ENCODE measurements at places on chromosomes 5 and 9.

GRCh38 chr5:156471893-156472292, 144.9 kb downstream of the SGCD start:
- no peak for DNase-seq

GRCh38 chr5:2142456-2142954, 259.8 kb upstream of the IRX4 start:
- no peak for DNase-seq

GRCh38 chr5:128021411-128021810, 62.2 kb upstream of the SLC12A2 start:
- no peak for DNase-seq

- peak; percentile 7 for DNase-seq
Observed at GRCh38 chr5:77935506-77936364, 159.6 kb upstream of the TBCA start.

DNA sequence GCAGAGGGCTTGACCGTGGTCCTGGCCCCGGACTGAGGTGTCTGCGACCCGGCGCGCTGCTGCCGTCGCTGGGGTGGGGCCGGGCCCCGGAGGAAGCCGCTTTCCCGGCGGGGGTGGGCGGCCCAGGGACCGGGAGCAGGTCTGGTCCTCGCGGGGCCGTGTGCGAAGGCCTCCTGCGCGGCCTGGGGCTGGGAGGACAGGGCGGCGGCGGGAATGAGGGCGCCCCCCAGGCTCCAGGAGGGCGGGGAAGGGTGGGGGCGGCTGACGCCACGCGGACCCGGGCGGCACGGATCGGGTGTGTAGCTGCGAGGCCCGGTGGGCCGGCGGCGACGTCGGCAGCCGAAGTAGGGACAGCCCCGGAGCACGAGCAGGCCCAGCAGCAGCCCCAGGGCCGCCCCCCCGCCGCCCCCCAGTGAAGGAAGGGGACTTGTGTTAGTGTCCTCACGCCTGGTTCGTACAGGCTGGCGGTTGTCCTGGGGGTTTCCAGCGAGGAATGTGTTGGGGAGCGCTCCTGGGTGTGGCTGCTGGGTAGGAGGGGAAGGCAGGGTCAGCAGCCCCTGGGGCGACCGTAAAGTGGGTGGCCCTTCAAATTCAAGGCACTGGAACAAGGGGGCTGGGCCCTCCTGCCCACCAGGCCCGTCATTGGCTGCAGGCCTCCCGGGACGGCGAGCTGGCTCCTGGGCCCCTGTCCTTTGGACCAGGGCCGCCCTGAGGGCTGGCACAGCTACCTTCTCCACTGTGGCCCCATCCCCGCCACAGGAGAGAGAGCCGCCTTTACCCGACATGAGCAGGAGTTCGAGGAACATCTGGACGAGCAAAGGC, 597 bp upstream of the TMEM250 start:
- DNase-seq, result no peak

GRCh38 chr5:36720688-36721087, 114.3 kb downstream of the SLC1A3 start:
- DNase-seq, result no peak

- no peak for DNase-seq
Observed at GRCh38 chr9:127637322-127637847, 25.3 kb downstream of the STXBP1 start.

GRCh38 chr5:128276537-128277216, 193.1 kb downstream of the SLC12A2 start:
- DNase-seq, result no peak

DNA sequence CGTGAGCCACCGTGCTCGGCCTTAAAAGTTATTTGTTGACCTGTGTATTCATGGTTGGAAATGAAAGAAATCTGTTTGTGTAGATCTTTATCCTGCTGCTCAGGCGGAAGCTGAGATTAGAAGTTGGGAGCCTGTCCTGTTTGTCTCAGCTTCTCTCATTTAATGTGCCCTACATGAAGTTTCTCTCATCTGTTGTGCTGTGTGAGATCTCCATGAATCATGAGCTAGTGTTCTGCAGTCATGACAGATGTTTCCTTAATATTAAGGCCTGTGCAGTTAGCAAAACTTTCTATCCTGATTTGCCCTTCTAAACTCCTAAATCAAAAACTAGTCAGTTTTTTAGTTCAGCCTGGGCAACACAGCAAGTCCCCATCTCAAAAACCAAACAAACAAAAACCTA, 59.5 kb downstream of the FAM78A start:
- DNase-seq, result no peak

- no peak for DNase-seq
Observed at GRCh38 chr5:173782671-173783101, 105.5 kb upstream of the CPEB4 start.

- DNase-seq, result no peak
Observed at GRCh38 chr9:14312719-14313377, 1.1 kb downstream of the NFIB start.

DNA sequence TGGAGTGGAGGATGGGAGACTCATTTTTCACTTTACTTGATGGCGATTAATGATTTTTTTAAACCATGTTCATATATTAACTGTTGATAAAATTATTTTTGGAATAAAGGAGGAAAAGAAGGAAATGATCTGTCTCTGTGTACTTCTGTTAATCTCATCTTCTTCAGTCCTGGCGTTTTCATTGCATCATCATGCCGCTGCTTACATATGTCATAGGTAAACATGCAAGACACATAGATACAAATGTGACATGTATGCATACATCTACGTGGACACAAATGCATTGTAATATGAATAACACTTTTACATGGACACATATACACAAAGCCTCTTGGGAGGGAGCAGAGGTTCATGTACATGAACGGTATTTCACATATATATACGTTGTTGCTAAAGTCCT, 10.0 kb downstream of the TMEM174 start:
- DNase-seq, result no peak

DNA sequence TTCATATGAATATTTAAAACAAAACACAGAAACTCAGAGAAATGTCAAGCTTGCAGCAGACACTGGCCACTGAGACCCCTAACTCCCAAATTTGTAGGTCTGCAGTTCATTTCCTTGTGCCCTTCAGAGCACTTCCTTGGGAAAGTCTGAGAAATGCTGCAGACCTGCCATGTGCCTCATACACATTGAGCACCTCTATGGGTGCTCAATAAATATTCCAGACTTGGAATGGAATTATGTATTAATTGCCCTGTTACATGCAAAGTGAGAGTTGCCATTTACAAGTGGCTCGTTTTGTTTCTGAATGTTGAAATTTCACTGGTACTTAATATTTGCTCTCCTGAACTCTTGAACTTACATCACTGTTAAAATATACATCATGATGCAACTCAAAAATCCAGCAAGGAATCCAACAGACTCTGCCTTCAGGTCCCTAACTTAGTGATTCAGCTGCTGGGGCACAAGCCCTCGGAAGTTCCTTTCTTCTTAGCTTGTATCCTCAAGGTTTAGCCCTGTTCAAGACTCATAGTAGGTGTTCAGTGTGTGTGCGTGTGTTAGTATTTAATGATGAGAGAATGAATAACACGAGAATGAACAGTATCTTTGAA, 90.6 kb downstream of the PTCD2 start:
- DNase-seq, result no peak

GRCh38 chr5:42745856-42746255, 10.8 kb upstream of the CCDC152 start:
- no peak for DNase-seq

DNA sequence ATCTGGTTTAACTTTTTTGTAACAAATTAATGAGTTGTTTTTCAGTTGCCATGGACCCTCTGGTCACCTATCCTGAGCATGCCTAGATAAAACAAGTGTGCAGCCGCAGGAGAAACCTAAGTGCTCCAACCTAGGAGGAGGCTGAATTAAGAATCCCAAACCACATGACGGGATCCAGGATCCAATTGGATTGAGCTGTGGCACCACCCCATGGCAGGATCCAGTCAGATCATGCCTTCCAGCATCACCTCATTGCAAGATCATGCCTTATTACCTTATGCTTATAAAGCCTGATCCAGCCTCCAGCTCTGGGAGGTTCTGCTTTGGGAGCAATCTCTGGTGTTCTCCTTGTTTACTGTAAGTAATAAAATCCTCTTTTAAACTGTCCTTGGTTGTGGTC, 662.0 kb downstream of the TLR4 start:
- DNase-seq, result no peak

- DNase-seq, result no peak
Observed at GRCh38 chr5:113804943-113805342, 291.4 kb downstream of the YTHDC2 start.

- DNase-seq, result peak; percentile 25
Observed at GRCh38 chr5:98904780-98905179, 24.0 kb downstream of the CHD1 start.

DNA sequence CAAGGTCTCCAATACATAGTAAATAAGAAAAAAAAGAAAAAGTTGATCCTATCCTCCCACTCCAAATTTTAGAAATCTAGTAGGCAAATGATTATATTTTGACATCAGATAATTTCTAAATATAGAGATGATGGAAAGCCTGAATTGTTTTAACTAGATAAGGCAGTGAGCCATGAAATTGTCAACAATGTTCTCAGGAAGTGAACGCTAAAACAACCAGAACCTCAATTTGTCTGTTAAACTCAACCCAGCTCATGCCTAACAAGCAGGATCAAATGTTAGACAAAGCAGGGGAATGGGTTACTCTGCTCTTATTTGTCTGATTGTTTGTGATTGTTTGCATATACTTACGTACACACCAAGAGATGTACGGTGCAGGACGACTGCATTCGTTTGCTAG, 49.2 kb downstream of the ESM1 start:
- DNase-seq, result no peak

GRCh38 chr9:86041311-86041741, 58.0 kb downstream of the GOLM1 start:
- DNase-seq, result no peak

GRCh38 chr5:43140286-43140685, 19.6 kb downstream of the ZNF131 start:
- DNase-seq, result no peak

DNA sequence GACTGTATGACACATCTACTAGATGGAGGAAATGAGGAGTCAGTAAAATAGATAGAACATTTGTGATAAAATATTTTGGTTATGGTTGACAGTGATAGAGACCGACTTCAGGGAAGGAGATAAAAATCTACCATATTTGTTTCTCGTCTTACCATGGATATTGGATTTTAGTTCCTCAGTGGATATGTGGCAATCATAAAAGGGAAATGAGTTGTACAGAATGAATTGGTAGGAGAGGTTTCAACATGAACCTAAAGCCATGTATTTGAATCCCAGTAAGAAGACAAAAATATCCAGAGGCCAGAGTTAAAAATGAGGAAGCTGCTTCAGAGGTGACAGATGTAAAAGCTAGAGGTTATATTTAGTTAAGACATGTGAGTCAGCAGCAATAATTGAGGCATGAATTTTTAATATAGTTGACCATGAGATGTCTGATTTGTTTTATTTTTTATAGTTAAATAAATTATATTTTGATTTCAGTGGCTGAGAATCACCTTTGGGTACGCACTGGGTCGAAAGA, 480.4 kb upstream of the TUSC1 start:
- DNase-seq, result no peak

DNA sequence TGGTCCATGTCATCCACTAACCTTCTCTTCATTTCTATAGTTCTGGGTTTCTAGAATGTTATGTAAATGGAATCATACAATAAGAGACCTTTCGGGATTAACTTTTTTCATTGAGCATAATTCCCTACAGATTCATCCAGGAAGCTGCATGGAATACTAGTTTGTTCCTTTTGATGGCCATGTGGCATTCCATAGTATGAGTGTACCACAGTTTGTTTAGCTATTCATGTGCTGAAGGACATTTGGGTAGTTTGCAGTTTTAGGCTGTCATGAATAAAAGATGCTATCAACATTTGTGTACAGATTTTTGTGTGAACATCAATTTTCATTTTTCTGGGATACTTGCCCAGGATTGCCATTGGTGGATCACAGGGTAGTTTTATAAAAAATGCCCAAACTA, 6.8 kb upstream of the SPTLC1 start:
- DNase-seq, result no peak

DNA sequence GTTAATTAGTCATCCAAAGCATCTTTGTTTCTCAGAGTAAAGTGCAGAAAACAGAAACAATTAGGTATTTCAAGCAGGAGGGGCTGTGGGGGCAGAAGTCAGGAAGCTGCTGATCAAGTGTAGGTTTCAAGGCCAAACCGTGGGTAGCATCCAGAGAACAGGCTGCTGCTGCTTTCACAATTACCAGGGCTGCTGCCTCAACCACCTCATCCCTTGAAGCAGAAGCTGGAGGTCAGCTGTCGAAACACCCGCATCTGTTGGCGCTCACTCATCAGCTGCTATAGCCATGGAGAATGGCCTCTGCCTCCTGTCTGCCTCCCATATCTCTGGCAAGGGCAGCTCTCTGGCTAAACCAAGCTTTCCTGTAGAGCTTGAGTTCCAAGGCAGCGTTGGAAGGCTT, 122.9 kb upstream of the OSMR start:
- no peak for DNase-seq

DNA sequence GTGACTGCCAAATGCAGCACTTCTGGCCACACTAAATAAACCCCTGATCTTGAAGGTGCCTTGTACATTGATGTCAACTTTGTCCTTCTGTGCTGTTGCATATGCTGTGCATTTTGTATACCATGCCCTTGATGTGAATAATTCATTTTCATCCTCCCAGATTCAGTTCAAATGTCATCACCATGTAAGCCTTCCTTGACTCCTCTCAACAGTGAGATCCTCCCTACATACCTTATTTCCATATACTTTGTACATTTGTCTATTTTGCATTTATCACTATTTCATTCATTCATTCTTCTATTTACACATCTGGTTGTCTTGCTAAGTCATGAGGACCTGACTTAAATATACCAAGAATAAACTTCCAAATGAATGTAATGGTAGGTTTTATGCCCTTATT, 273.2 kb upstream of the EFNA5 start:
- DNase-seq, result no peak

- no peak for DNase-seq
Observed at GRCh38 chr5:30438785-30439184, 754.7 kb upstream of the CDH6 start.

DNA sequence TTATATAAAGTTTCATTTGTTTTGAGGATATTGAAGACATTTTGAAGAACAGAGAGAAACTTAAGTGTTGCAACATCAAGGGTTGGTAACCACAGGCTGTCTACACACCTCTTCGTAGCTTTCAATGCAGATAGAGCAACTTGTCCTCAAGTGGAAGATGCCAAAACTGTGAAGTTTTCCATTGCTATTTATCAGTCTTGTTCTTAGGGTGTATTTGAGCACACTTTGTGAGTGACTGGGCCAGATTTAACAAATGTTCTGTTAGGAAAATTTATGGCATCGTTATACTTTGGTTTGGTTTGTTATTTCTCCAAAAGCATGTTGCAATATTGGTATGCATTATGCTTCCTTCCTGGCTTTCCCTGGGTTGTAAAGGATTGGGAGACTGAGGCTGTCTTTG, 31.6 kb downstream of the NNT start:
- no peak for DNase-seq

Data from stimulated activated CD4-positive, alpha-beta T cell treated with anti-CD3 and anti-CD28 coated beads, Interleukin-4, amount 100 ng/mL, for 24 hours (primary cell).